ENCODE measurements at places on chromosomes 6 and 20.

DNA sequence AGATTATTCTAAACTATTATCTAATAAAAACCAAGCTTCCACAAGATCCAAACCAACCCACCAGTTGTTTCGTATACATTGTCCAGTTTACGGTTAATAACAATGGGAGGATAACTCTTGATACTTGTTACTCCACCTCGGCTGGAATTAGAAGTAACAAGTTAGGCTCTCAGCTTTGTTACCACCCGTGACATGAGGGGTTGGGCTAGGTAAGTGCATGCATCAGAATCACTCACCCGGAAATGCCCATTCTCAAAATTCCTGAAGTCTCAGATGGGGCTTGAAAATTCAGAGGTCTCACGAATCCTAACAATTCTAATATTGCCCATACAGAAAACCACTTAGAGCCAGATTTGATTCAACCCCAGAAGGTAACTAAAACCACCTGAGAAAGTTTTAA lies 27.0 kb upstream of the SERPINB1 start:
- peak overlapping the region; percentile 93 for H3K27ac ChIP-seq
- DNase-seq: peak; percentile 73
- no peaks in the 10 kb centered on the region for H3K27me3 ChIP-seq
- no peaks in the 10 kb centered on the region for H3K4me1 ChIP-seq

GRCh38 chr20:36700438-36700837 lies 45.5 kb downstream of the NDRG3 start:
- H3K27ac ChIP-seq: no peak overlapping the region
- H3K4me1 ChIP-seq: no peaks in the 10 kb centered on the region
- H3K36me3 ChIP-seq: no peaks in the 10 kb centered on the region
- H3K4me3 ChIP-seq: no peak overlapping the region

DNA sequence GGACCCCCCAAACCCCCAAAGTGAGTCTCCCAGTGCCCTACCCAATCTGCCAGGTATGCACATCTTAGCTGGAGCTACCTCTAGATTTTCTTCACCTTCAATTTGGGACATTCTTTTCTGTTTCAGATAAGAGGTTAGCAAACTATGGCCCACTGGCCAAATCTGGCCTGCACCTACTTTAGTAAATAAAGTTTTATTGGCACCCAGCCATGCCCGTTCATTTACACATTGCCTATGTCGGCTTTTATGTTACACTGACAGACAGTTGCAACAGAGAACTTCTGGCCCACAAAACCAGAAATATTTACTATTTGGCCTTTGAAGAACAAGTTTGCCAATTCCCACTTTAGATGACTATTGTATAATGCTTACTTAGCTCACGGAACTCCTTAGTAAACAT lies 55.9 kb upstream of the STX16 start:
- no peak for DNase-seq
- H3K4me1 ChIP-seq: no peaks in the 10 kb centered on the region
- no peak overlapping the region for H3K27ac ChIP-seq
- H3K4me3 ChIP-seq: no peak overlapping the region
- H3K27me3 ChIP-seq: no peaks in the 10 kb centered on the region

DNA sequence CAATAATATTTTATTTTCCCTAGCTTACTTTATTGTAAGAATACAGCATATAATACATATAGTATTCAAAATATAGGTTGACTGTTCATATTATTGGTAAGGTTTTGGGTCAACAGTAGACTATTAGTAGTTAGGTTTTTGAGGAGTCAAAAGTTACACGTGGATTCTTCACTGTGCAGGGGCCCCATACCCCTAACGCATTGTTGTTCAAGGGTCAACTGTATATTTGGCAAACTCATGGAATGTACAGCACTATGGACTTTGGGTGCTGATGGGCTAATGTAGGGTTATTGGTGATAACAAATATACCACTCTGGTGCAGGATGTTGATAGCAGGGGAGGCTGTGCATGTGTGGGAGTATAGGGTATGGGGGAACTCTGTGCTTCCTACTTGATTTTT lies 397.2 kb downstream of the BCKDHB start:
- no peaks in the 10 kb centered on the region for H3K27me3 ChIP-seq
- H3K36me3 ChIP-seq: no peaks in the 10 kb centered on the region
- no peak for DNase-seq
- no peak overlapping the region for H3K4me3 ChIP-seq
- H3K4me1 ChIP-seq: no peaks in the 10 kb centered on the region

DNA sequence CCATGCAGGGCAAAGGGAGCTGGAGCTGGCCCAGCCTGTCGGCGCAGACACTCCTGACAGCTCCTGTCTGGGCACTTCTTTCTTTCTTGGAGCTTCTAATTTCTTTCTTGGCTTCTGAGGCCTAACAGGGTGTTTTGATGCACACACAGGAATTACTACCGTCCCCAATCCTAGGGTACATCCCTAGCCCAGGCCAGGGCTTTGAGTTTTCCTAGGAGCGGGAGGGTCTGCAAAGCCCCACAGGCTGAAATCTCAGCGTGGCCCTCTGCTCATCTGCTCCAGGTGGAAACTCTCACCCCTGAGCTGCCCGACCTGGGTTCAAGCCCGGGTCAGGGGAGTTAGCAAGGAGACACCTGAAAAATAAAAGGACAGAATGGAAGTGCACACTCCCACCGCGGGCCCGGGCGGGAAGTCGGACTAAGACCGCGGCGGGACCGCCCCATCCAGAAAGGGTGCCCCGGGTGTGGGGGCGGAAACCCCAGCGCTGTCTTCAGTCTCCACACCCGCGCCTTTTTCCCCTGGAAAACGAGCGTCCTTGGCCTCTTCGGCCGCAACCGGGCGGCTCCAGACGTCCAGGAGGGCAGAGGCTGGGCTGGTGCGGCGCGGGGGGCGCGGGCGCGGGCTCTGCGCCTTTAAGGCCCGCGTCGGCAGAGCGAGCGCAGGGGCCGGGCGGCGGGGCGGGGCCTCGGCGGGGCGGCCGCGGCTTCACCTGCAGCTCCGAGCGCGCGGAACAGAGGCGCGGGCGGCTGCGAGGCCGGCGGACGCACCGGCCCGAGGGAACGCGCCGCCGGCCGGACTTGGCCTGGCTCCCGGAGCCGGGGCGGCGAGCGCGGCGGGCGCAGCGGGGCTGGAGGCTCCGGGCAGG lies at the start of gene CDH4:
Gene CDH4, plus strand, starts transcription at position 733 of the 865 bp plus-strand sequence.
- no peaks in the 10 kb centered on the region for H3K4me1 ChIP-seq
- H3K4me3 ChIP-seq: no peak within 1 kb of the TSS
- H3K36me3 ChIP-seq: no peaks in the 10 kb centered on the region

DNA sequence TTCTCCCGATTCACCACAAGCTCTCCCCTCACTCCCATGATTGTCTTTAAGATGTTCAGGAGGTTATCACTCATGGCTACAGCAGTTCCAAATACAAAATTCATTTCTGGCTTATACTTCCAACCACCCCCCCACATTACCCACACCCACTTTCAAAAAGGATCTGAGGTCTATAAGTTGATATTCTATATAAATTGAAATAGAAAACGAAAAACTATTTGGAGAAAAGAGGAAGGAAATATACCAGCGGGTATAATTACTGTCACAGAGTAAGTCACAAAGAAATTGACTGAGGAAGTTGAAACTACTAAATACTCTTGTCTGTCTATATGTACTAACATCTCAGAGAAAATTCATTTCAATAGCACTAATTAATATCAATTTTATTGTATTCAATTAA lies 112.7 kb upstream of the TNFAIP3 start:
- H3K36me3 ChIP-seq: no peaks in the 10 kb centered on the region
- H3K4me3 ChIP-seq: no peak overlapping the region
- no peaks in the 10 kb centered on the region for H3K27me3 ChIP-seq
- DNase-seq: no peak
- no peak overlapping the region for H3K27ac ChIP-seq

GRCh38 chr6:296151-297122 lies 4.2 kb downstream of the DUSP22 start:
- peaks cover 21% of the 10 kb centered on the region for H3K4me1 ChIP-seq
- H3K27ac ChIP-seq: peak overlapping the region; percentile 7
- no peaks in the 10 kb centered on the region for H3K27me3 ChIP-seq
- no peak overlapping the region for H3K4me3 ChIP-seq
- no peaks in the 10 kb centered on the region for H3K36me3 ChIP-seq

DNA sequence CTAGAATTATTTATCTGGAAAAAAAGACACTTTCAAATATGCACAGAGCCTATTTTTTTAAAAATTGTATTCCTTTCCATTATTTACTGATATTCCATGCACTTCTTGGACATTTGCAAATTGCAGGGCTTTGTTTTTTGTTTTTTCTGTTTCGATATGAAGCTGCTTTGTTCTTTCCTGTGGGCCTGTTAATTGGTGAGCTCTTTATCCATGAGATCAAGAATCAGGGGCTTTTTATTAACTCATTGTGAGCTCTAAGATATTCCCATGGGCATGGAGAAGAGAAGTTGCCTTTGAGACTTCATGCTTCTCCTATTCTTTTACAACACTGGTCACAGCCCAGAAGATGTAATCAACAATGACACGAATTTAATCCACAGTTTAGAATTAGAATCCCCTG lies 145.1 kb downstream of the SAMD5 start:
- peaks cover 16% of the 10 kb centered on the region for H3K4me1 ChIP-seq
- no peak overlapping the region for H3K27ac ChIP-seq
- H3K4me3 ChIP-seq: no peak overlapping the region
- no peaks in the 10 kb centered on the region for H3K36me3 ChIP-seq

DNA sequence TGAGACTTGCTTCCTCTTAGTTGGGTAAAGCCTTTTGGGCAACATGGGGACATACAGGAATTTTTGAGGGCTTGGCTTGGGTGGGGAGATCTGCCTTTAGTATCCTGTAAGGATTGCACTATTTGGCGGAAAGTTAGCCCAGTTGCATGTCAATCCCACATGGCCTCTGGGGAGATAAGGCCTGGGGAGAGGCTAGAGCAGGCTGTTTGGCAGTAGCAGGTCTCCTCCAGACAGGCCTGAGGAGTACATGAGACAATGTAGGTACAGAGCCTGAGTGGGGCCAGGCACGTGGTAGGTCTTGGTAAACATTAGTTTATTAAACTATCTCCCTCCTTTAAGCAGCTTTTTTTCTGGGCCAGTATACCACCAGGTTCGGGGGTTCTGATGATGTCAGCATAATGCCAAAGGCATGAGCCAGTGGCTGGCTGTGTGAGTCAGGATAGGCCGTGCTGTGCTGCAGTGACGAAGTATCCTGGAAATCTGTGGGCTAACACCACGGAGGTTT lies 147.9 kb downstream of the VEGFA start:
- peaks cover 66% of the 10 kb centered on the region for H3K4me1 ChIP-seq
- no peaks in the 10 kb centered on the region for H3K27me3 ChIP-seq
- no peak overlapping the region for H3K27ac ChIP-seq
- H3K4me3 ChIP-seq: no peak overlapping the region
- DNase-seq: no peak
